IPS DF 19.7 (cell line): ENCODE measurements at places on chromosomes 7 and 10.

DNA sequence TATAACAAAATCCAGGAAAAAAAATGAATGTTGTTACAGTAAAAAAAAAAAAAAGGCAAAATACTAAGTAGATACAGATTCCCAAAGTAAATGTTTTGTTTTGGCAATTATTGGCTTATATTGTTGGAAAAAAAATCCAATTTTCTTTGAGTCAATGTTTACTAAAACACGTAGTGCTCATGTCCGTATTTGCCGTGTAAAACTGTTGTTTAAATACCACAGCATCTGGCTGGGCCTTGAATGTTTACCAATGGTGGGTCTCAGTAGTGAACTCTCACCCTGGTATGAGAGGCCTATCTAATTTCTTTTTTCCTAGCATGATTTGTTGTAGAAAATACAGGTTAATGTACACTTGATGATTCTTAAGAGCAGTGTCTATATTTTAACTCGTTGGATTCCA is 41.4 kb upstream of the SLC26A5 start:
- DNase-seq, result no peak

DNA sequence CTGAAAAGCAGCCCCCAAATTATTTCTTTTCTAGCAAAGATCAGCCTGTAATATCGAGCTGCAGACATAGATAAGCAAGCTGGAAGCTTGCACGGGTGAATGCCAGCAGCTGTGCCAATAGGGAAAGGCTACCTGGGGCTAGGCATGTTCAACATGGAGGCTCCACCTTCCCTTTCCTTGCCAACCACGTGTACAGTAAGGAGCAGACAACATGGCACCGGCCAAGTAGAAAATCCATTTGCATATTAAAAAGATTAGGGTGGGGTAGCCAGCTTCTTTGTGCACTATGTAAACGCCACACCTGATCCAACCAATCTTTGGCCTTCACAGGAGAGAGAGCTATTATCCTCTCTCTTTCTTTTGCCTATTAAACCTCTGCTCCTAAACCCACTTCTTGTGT is 56.7 kb upstream of the SEPHS1 start:
- DNase-seq, result no peak

DNA sequence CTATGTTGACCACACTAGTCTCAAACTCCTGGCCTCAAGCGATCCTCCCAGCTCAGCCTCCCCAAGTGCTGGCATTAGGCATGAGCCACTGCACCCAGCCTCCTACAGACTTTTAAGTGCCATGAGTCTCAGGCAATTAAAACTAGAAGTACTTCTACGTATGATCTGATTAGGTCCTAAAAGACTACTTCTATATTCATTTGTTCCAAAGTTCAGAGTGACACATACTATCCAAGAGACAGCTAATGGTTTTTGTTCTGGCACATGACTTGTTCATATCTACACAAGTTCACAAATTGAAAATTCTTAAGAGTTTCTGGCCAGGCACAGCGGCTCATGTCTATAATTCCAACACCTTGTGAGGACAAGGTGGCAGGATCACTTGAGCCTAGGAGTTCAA is 11.7 kb downstream of the ARHGAP19 start:
- DNase-seq, result no peak

DNA sequence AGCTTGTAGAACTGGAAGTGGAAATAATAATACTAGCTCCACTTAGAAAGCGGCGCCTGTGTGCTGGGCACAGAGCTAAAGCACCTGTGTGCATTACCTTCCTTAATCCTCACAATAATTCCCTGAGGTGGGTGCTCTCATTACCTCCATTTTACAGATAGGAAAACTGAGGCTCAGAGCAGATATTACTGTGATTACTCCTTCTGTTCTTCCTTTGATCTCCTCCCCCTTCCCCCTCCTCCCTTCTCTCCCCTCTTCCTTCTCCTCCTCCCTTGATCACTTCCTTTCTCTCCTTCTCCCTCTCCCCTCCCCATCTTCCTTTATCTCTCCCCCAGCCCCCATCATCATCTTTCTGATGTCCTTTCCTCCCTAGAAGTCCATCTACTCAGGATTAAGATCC is 55.0 kb downstream of the C10orf105 start:
- DNase-seq, result no peak

GRCh38 chr10:94206176-94206575 is 156.6 kb downstream of the NOC3L start:
- DNase-seq, result no peak

DNA sequence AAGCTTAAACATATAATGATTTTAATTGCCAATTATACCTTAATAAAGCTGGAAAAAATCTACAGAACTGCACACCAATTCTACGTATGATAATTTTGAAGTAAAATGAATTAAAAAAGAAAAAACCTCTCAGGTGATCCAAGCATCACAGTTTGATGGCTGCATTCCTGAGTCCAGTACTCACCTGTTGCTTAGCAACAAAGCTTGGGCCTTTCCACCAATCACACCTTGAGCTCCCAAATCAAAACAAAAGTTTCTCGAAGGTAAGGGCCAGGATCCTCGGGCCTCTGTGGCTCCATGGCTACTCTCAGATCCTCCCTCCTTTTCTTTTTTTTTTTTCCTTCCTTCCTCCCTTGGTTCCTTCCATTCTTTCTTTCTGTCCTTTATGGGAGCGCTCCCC is 137.2 kb upstream of the PCBD1 start:
- peak; percentile 50 for DNase-seq

DNA sequence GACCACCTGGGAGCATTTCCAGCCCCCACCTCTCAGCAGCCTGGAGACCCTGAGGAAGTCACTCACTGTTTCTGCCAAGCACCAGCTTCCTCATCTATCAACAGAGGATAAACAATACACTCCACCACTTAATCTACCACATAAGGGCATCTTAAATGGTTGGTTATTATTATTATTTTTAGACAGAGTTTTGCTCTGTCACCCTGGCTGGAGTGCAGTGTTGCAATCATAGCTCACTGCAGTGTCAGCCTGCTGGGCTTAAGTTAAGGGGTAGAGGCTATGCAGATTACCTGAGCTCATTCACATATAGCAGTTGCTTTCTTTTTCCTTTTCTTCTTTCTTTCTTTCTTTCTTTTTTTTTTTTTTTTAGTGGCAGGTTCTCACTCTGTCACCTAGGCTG is 59.5 kb upstream of the ELN start:
- DNase-seq, result no peak

- no peak for DNase-seq
Measured at GRCh38 chr7:13841284-13841683, 148.2 kb downstream of the ETV1 start.

DNA sequence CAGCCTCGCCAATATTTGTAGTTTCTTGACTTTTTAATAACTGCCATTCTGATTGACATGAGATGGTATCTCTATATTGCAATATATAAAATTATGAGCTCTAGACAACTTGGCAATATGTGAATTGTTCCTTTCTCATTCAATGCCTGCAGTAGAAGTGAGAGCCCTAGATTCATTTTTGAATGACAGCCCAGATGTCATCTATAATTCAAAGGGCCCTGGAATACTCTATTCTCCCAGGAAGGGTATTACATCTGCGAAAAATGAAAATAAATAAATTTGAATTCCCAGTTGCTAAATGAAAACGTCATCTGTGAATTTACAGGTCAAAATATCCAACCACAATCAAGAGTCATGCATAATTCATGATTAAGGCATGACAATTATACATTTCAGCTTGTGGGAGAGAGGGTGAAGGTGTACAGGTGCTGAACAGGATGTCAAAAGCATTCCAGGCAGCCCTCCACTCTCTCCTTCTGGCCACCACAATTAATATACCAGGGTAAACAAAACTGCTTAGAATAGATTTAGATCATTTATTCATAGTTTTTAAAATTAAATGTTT is 1147.3 kb downstream of the XPNPEP1 start:
- no peak for DNase-seq

DNA sequence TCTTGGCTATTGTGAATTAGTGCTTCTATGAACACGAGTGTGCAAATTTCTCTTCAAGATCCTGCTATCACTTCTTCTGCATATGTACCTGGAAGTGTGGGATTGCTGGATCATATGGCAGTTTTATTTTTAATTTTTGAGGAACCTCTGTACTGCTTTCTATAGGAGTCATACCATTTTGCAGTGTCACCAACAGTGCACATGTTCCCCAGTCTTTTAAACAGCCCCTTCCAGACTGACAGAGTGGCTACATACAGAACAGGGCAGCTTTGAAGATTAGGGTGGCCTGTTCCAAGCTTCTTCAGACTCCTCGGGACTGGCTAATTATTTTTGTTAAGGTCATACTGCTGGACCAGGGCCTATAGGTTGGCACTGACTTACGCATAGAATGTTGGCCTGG is 82.9 kb downstream of the AUTS2 start:
- DNase-seq, result no peak

GRCh38 chr10:104026762-104027161 is 58.9 kb downstream of the COL17A1 start:
- DNase-seq, result no peak

DNA sequence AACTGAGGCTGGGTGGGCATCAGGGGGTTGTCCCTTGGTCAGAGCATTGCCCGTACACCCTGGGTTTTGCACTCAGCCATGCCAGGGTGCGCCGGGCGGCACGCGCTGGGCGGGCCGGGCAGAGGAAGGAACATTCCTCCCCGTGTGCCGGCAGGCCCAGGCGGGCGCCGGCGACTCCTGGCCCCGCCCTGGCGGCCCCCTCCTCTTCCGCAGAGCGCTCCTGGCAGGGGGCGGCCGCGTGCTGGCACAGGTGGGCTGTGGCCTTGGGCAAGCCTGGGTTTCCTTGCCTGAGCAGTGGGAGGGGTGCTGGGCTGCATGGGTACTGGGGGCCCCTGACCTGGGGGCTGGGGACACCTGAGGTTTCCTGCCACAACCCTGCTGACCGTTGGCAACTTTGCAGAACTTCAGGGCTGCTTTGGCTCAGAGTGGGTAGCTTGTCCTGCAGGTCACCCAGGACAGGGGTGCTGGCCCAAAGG is 3.9 kb downstream of the LFNG start:
- DNase-seq, result no peak

- no peak for DNase-seq
Measured at GRCh38 chr10:97643441-97643985, 3.0 kb downstream of the PI4K2A start.

GRCh38 chr7:3497796-3498195 is 196.7 kb downstream of the SDK1 start:
- DNase-seq, result no peak
